Activated CD4-positive, alpha-beta T cell treated with anti-CD3 and anti-CD28 coated beads for 24 hours (primary cell): ENCODE measurements at places on chromosomes 12 and 14.

- DNase-seq: no peak
Observed at GRCh38 chr12:49953961-49954846, 3.7 kb downstream of the AQP2 start.

- no peak for DNase-seq
Observed at GRCh38 chr14:52049721-52050588, 18.9 kb downstream of the NID2 start.

DNA sequence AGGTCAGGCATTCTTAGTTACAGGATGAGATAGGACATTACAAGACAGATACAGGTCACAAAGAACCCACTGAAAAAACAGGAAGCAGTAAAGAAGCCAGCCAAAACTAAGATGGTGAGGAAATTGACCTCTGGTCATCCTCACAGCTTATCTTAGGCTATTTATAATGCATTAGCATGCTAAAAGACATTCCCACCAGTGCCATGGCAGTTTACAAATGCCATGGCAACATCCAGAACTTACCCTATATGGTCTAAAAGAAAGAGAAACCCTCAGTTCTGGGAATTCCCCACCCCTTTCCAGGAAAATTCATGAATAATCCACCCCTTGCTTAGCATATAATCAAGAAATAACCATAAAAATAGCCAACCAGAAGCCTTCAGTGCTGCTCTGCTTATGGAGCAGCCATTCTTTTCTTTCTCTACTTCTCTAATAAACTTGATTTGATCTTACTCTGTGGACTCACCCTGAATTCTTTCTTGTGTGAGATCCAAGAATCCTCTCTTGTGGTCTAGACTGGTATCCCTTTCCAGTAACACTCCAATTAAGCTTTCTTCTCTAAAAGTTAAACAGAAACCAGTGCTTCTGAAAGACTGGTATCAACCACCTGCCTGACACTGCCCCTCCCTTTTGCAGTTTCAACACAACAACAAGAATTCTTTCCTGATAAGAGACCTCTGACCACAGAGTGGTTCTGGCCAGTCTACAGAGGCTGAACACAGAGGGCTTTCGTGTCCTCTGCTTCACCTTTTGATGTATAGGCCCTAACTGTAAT lies 86.9 kb downstream of the BCAT1 start:
- DNase-seq: no peak

DNA sequence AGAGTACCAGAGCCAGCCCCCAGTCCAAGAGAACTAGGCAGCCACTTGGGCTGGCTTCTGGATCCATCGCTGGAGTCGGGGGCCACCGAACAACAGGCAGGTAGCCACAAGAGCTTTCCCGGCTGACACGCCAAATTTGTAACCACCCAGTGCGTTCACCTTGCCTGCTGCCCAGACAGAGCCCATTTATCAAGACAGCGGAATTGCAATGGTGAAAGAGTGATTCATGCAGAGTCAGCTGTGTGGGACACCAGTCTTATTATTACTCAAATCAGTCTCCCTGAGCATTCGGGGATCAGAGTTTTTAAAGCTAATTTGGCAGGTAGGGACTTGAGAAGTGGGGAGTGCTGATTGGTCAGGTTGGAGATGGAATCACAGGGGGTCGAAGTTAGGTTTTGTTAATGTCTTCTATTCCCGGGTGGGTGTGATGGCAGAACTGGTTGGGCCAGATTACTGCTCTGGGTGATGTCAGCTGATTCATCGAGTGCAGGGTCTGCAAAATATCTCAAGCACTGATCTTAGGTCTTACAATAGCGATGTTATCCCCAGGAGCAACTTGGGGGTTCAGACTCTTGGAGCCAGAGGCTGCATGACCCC lies 64.3 kb downstream of the PDE6H start:
- DNase-seq: no peak

DNA sequence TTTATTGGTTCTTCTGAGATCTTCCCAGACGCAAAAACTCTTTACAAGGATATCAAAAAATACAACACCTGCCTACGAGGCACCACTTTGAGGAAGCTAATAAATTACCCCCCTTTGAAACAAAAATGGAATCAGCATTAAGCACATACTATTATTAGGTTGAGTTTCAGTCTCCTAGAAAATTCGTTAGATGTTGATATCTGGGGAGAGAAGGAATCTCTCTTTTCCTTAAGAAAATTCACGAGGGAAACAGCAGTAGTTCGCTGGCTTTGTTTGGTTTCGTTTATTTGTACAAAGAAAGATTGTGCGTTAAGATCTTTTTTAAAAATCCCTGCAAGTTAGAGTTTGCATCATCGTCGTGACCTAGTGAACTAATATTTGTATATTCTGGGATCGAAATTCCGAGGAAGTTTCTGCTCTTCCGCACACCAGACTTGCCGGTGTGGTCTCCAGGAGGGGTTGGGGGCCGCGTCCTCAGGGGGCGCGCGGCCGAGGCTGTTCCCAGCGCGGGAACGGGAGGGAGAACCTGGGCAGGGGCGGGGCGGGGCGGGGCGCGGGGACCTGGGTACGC lies 12.1 kb downstream of the NKX2-1 start:
- DNase-seq: no peak

DNA sequence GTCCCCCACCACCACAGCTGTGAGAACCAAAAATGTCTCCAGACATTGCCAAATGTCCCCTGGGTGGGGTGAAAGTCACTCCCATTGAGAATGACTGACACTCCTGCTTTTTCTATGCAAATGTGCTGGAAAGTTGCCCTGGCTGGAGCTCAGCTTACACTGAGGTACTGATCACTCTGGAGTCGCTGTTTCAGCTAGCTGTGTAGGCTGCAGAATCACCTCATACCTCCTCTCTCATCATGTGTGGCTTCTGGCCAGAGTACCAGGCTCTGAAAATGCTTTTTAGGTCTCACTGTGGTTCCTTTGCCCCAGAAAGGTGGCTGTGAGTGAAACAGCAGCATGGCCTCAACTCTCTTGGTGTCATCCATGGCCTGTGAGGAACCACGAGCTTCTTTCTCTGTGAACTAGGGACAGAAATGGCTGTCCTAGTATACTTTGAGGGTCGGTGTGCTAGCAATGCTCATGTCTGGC lies 414.4 kb downstream of the DPF3 start:
- no peak for DNase-seq

GRCh38 chr12:85016413-85016812 lies 19.7 kb downstream of the TSPAN19 start:
- DNase-seq: no peak

DNA sequence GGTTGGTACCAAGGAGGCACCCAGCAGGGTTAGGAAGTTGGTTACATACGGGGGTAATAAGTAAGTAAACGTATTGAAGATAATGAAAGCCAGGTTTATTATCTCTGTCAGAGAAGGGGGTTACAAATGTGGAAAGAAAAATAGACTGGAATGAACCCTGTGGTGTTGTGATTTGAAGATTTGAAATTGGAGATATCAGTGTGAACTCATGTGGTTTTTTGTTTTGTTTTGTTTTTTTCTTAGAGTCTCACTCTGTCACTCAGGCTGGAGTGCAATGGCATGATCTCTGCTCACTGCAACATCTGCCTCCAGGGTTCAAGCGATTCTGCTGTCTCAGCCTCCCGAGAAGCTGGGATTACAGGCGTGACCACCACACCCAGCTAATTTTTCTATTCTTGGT lies 14.1 kb upstream of the SLC25A3 start:
- DNase-seq: no peak

DNA sequence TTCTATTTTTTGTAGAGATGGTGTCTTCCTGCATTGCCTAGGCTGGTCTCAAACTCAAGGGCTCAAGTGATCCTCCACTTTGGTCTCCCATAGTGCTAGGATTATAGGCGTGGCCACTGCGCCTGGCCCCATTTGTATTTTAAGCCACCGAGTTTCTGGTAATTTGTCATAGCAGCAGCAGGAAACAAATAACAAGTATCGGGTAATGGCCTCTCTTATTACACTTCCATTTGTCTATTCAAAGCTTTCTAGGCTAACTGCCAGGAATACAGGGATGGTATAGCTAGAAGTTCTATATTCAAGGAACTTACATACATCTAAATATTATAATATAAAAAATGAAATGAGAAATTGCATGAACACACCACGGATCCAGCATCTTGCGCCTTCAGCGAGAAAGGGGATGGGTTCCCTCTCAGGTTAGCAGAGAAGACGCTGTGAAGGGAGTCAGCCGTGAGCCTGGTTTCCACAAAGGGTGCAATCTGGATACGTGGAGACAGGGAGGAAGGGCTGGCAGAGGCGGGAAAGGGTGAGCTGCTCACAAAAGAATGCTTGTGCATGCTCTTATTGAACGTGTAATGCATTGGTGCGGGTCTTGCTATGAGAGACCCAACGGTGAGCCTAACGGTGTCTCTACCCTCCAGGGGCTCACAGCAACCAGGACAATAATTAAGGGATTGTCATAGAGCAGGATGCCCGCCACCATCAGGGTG lies 9.5 kb downstream of the BDKRB1 start:
- DNase-seq: no peak

- DNase-seq: no peak
Observed at GRCh38 chr12:108881953-108882352, 2.1 kb downstream of the DAO start.

- DNase-seq: no peak
Observed at GRCh38 chr14:102492531-102492910, 17.1 kb downstream of the ANKRD9 start.

DNA sequence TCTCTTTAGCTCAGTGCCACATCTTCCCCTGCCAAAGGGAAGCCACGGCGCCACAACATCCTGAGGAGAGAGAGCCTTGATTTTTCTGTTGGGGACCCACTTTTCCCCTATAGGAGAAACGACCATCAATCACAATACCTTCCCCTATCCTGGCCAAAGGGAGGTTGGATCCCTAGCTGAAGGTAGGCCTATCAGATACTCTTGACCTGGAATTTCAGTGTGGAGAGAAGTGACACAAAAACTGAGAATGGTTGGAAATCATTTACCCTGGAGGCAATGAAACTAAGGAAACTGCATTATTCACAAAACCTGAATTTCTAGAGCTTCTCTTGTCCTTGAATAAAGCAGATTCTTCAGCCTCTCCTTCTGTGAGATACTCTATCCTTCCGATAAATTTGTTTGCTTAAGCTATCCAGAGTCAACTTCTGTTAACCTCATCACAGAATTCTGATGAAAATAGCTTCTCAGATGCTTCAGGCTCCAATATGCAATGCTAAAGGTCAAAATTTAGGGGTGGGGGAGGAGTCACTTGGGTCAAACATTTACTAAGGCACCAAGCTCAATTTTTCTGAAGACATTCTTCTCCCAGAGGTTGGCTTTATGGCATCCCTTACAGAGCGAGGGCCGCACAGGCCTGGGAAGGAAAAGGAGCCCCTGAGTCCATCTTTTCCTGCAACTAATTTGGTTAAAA lies 27.0 kb upstream of the DUSP6 start:
- no peak for DNase-seq

DNA sequence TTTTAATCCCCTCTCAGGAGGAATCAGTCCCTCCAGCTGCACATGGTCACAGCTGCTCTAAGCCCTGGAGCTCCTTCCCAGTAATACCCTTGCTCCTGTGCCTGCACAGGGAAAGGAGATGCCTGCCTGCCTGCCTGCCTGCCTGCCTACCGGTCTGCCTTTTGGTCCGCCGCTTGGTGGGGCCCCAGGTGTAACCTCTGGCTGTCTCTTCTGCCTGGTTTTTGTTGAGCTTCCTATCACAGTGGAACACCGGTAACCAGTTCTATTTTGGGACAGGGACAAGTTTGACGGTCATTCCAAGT lies 99.8 kb downstream of the DAD1 start:
- DNase-seq: no peak

- DNase-seq: no peak
Observed at GRCh38 chr14:100755649-100756048, 29.0 kb downstream of the DLK1 start.

- no peak for DNase-seq
Observed at GRCh38 chr14:103209054-103209453, 85.8 kb downstream of the TNFAIP2 start.

DNA sequence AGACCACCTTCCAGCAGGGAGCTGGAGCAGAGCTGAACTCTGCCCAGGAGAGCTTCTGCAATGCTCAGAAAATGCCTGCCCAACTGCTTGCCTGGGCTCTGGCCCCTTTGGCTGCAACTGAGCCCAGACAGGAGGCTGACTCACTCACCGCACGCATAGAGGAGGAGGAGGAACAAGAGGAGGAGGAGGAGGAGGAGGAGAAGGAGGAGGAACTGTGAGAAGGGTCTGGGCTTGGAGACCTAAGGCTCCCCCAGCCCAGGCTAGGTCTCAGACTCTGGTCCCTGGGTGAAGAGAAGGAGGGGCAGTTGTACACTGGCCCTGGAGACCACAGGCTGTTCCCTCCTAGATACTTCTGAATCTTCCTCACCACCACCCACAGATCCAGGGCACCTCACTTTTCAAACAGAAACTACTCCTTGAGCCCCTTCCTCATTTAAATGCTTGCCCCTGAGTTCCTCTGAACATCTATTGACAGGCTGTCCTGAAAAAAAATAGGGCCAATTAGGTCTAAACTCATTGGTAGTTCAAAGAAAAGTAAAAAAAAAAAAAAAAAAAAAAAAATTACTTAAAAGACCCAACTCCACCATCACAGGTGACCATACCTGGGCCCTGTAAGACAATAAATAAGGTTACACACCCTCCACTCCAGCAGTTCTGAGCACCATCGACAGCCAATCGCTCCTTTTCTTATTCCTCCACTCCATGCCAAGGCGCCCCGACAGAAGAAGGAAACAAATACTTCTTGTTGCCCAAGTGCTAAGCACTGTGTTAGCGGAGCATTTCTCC lies 674 bp downstream of the VDR start:
- DNase-seq: peak; percentile 40

DNA sequence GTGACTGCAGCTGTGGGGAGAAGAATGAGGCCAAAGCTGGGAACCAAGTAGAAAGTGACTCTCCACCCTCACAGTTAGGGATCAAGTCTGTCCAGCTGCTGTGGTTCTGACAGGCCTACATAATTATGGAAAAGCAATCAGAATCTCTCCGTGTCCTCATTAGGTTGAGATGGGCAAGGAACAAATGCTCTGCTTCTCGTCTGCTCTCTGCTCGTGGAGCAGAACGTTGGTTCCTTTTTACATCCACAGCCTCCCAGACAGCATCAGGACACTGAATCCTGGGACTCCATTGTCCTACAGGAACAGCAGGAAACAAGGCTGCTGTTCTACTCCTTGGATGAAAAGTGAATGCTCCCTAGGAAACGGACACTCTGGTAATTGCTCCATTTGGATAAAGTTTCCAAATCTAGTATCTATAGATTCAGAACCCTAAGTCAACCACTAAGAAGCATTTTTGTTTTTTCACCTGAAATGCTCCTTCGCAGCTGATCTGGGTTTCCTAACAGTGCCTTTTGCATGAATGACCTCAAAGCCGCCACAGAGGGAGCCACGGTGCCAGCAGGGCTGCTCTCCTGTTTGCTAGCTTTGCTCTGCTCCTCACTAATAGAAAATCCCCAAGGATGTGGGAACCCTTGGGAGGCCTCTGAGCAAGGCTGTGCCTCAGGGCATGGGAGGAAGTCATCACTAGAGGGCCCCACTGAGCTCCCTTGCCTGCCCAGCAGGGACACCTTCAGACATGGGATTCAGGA lies 102.0 kb downstream of the EGLN3 start:
- no peak for DNase-seq

DNA sequence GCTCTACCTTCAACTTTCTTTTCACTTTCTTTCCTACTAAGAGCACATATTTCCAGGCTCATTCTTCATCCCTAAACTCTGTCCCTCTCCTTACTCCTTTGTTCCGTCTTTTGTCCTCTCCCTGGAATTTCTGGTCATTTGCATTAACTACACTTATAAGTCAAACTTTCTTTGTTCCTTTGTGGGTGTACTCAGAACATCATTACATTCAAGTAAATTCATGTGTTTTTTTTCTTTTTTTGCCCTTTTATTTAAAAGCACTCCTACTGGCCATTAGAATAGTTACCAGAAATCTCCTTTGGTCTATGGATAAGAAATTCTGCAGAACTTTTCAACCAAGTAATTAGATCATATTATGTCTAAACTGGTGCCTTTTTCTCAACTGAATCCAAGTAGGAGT lies 802.6 kb downstream of the DIO2 start:
- no peak for DNase-seq

- DNase-seq: no peak
Observed at GRCh38 chr14:24409192-24409591, 10.4 kb downstream of the NYNRIN start.
